Effector CD8-positive, alpha-beta T cell (primary cell): ENCODE measurements at places on chromosomes 12 and 14.

GRCh38 chr12:46299851-46300250 lies 31.0 kb upstream of the SLC38A1 start:
- DNase-seq = no peak

- no peak for DNase-seq
Measured at GRCh38 chr14:51310505-51310944, 70.5 kb downstream of the TMX1 start.

- no peak for DNase-seq
Measured at GRCh38 chr12:116376354-116377193, 99.1 kb upstream of the MED13L start.

- no peak for DNase-seq
Measured at GRCh38 chr14:72921396-72921795, 4.9 kb upstream of the DCAF4 start.

DNA sequence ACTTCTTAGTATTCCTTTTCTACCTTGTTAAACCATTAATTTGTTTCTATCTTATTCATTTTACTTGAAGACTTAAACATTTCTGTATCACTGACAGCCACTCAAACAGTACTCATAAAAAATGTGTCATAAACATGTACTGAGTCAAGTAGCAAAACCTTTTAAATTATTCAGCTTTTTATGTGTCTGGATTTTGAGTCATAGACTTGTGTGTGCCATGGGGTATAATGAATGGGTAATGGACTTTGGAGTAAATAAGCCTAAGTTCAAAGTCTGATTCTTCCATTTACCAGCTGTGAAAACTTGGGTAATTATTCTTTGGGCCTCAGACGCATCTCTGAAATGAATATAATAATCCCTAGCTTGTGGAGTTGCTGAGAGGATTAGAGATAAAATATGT lies 199.0 kb downstream of the RAD51B start:
- no peak for DNase-seq

DNA sequence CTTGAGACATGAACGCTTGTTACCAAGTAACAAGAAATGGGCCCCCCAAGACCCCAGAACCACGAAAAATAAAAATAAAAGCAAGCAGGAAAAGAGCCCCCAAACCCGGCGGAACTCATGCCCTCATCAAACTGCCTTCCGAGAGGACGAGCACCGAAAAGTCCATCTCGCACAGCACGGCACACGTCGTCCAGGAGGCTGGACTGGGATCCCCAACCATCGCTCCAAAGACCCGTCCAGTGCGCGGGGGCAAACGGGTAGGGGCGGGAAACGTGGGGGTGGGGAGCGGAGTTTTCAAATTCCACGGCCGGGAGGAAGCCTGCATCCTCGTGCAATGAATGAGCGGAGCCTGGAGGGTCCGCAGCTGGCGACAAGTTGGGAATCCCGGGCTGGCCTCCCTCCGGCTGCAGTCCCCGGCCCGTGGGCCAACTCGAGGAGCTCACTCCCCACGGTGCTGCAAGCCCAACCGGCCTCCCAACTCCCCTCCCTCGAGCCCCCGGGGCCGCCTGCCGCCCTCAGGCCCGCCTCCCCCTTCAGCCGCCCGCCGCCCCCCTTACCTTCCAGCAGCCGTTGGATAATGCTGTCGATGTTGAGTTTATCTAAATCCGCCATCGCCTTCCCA lies 484 bp downstream of the PPP1CC start:
- DNase-seq = no peak

DNA sequence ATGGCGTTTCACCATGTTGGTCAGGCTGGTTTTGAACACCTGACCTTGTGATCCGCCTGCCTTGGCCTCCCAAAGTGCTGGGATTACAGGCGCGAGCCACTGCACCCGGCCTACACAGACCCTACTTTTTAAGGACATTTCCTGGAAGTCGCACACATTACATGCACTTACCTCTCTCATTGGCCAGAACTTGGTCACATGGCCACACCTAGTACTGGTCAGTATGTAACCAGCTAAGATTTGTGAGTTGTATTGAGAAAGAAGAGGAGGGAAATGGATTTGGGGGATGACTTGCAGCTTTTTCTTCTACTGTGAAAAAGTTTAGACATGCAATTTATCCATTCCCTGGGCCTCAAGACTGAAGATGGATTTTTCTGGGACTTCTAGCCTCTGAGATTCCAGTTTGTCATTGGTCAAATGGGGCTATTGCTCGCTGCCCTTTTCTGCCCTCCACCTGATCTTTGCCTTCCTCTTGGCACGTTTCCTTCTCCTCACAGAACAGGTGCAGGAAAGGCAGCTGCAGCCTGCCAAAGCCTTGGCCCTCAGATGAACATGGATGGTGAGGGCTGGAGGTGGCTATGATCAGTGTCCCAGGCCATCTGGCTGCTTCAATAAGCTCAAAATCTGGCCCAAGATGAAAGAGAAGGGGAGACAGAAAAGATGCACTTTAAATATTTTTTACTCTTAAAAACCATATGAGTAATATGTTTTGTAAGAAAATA lies 7.1 kb upstream of the ZDHHC22 start:
- no peak for DNase-seq

DNA sequence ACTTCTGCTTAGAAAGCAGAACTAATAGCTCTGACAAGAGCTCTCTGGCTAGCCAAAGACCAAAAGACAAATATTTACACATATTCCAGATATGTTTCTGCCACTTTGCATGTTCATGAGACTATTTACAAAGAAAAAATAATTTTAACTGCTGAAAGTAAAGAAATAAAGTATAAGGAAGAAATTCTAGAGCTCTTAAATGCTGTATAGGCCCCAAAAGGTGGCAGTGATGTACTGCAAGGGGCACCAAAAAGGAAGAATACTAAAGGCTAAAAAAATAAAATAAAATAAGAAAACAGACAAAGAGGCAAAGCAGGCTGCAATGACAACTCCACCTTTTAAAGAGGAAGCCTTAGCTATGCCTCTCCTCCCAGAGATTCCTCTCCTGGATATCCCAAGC lies 23.0 kb downstream of the KLRK1 start:
- DNase-seq = no peak

DNA sequence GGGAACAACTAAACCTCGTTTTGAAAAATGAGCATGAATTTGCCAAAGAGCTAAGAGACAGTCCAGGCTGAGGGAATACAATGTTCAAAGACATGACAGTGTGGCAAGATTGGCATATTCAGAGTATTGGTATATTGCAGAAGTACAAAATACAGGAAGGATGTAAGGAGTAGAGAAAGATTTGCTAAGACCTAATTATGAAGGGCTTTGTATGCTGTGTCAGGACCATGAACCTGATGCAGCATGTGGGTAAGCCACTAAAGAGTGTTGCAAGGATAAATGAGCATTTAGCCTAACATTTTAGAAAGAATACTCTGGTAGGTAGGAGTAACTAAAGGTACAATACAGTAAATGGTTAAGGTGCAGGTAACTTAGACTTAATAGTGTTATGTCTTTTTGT lies 65.1 kb downstream of the KTN1 start:
- DNase-seq = no peak

GRCh38 chr12:47775100-47775911 lies 2.3 kb downstream of the SLC48A1 start:
- DNase-seq = no peak

GRCh38 chr14:104145826-104146601 lies 7.6 kb downstream of the KIF26A start:
- no peak for DNase-seq

- no peak for DNase-seq
Measured at GRCh38 chr14:101066826-101067510, 163.4 kb upstream of the RTL1 start.

GRCh38 chr14:70192915-70193314 lies 4.2 kb upstream of the SLC8A3 start:
- DNase-seq = no peak

DNA sequence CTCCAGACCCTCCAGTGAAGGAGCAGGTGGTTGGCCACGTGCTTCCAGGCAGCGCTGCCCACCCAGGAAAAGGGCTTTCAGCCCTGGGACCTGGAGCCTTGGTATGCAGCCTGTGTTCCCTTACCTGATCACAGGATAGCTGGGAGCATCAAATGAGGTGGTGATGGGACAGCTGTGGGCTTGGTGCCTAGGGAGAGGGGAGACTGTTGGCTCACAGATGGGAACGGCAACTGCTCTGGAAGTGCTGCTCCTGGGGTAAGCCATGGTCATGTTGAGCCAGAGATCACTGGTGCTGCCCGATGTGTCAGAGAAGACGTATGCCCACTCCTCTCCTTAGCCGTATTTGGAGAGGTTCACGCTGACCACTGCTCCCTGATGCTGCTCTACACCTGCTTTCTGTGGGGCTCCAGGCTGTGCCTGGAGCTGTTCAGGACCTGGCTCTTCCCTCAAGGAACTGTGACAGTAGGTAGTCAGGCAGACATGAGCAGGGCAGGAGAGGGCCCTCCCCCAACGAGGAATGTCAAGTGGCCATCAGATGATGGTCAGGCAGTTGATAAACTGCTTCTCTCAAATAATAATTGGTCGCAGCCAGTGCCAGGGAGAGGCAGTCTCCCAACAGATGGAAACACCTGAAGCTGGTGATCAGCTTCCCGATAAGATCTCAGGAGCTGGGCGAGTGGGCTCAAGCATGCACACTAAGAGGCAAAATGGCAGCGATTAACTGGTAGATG lies 2.8 kb upstream of the CYP46A1 start:
- no peak for DNase-seq
